ENCODE measurements at places on chromosomes 5 and 9. TPM values are rescaled to one million over a fixed set of nuclear protein-coding genes. Genes with fewer than 3 reads are reported as not detected.

- H3K27me3 ChIP-seq = no peaks in the 10 kb centered on the region
- no peaks in the 10 kb centered on the region for H3K4me1 ChIP-seq
- DNase-seq = no peak
- no peak overlapping the region for H3K27ac ChIP-seq
- no peak overlapping the region for H3K4me3 ChIP-seq
- H3K36me3 ChIP-seq = no peaks in the 10 kb centered on the region
Observed at GRCh38 chr5:128093368-128093767, 9.8 kb downstream of the SLC12A2 start.

DNA sequence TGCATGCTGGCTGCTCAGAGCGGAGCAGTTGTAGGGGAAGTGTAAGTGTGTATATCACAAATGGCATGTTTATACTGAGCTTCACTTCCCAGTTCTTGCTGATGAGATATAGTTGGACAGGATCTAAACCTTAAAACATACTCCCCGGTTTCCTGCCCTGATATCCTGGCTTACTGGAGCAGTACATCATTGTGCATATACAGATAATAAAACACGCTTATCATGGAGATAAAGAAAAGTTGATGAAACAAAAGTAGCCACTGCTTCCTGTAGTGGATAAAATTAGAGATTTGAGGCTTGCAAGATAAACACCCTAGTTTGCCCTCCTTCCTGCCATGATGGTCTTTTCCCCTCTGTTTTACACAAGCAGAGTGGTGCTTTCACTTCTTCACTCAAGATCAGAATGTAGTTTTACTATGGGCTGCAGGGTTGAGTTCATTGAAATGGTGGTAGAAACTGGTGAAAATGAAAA lies 15.0 kb downstream of the NPR3 start:
- H3K27ac ChIP-seq = no peak overlapping the region
- no peaks in the 10 kb centered on the region for H3K27me3 ChIP-seq
- DNase-seq = no peak
- H3K4me3 ChIP-seq = no peak overlapping the region
- H3K4me1 ChIP-seq = no peaks in the 10 kb centered on the region

DNA sequence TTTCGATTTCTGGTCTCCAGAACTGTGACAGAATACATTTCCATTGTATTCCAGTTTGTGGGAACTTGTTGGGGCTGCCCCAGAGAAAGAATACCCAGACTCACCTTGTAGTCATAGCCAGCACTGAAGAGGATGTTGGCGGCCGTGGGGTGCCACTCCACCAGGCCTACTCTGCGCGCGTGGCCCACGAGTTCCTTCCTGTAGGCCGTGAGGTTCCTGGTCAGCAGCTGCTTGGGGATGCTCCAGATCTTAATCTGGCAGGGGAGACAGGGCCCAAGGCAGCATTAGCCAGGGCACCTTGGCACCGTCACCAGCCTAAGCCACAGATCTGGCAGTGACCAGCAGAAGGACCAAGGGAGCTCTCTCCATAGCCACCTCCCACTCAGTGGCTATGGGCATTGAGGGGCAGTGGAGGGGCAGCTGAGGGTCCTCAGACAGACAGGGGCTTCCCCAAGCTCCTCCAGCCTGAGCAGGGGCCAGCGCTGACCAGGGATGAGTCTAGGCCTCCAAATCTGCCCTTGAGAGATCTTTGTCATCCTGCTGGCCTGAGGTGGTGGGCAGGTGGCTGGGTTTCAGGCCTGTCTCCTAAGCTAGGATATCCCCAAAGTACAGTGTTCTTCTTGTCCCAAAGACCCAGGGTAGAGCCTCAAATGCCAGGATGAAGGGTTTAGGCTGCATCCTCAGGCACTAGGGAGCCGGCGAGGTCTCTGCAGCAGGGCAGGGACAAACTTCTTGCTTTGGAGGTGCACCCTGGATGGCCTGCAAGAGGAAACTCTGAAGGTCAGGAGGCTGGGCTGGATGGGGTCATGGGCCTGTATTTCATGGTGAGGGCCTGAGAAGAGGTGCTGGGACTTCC lies 15.9 kb upstream of the TRIM14 start:
- H3K27ac ChIP-seq = no peak overlapping the region
- H3K27me3 ChIP-seq = no peaks in the 10 kb centered on the region
- no peaks in the 10 kb centered on the region for H3K4me1 ChIP-seq
- H3K36me3 ChIP-seq = no peaks in the 10 kb centered on the region
- H3K4me3 ChIP-seq = no peak overlapping the region

DNA sequence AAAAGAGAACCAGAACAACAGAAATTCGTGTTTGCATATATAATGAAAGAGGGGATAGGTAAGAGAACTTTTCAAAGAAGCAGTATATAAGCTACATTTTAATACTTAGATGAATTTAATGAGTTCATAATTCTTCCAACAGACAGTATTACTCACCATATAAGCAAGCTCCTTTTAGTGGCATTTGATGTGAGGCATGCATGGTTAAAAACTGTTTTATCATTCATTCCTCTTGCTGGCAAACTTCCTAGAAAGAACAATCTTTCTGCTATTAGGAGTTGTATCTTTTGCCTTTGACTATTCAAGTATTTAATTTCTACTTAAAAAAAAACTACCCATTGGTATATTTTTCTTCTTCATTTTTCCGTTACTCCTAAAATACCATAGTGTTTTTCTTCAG lies 65.7 kb upstream of the EIF4EBP3 start:
- H3K4me3 ChIP-seq = no peak overlapping the region
- no peaks in the 10 kb centered on the region for H3K4me1 ChIP-seq
- no peak for DNase-seq
- no peak overlapping the region for H3K27ac ChIP-seq
- H3K27me3 ChIP-seq = no peaks in the 10 kb centered on the region
- no peaks in the 10 kb centered on the region for H3K36me3 ChIP-seq

DNA sequence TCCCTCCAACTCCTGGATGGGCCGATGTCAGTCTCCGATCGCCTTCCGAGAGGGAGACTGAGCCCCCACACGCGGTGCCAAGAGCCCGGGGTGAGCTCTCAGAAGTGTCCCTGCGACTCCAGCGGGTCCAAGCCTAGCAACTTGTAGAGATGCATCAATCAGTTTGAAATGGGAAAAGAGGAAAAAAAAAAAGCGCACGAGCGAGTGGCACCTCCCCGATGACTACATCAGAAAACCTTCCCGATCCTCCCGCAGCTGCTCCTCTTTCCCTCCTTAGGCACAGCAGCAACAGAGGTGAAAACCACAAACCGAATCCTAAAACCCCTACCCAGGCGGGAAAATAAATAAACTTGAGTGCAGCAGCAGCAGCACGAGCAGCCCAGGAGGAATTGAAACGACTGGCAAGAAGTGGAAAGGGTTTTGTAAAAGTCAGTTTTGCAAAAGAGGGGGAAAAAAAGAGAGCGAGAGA lies 1.0 kb upstream of the EFNA5 start:
- peak overlapping the region; percentile 62 for H3K4me3 ChIP-seq
- no peak for DNase-seq
- H3K27me3 ChIP-seq = no peaks in the 10 kb centered on the region
- peak overlapping the region; percentile 58 for H3K27ac ChIP-seq
- H3K4me1 ChIP-seq = peaks cover 13% of the 10 kb centered on the region

DNA sequence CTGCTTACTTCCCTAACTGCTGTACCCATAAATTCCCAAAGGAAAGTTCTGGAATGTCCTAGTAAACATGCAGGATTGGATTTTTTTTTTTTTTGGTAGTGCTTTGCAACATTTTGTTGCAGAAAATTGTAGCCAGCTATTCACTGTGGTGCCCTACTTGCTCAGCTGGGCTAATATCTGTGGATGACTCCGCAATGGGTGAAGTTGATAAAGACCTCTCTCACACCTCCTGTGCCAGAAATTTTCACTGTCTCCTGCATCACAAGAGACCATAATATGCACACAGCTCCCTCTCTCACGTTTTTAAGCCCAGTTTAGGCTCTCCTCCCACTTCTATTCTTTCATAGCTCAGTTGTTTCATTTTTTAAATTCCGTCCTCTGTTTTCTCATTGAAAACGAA lies 136.5 kb upstream of the C6 start:
- H3K36me3 ChIP-seq = no peaks in the 10 kb centered on the region
- no peaks in the 10 kb centered on the region for H3K27me3 ChIP-seq
- DNase-seq = peak; percentile 31
- H3K4me1 ChIP-seq = peaks cover 6% of the 10 kb centered on the region

DNA sequence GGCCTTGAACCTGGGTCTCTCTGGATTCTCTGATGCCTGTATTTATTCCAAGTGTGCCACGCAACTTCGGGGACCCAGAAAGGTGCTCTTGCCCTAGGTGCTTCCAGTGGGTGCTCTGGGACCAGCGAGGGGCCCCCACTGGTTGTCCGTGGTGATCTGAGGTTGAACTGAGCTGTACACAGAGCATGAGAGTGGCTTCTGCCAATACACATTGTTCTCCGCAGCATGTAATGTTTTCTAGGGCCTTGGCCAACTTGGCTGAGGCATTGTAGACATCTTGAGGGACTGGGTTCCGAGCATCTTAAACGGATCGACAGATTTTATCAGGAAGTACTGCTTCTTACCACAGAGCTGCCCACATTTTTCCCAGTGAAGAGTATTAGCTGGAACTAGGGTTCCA lies 117.9 kb downstream of the MTX3 start:
- DNase-seq = no peak
- no peaks in the 10 kb centered on the region for H3K27me3 ChIP-seq
- H3K4me3 ChIP-seq = no peak overlapping the region
- no peaks in the 10 kb centered on the region for H3K36me3 ChIP-seq
- H3K4me1 ChIP-seq = no peaks in the 10 kb centered on the region
- no peak overlapping the region for H3K27ac ChIP-seq

- H3K4me3 ChIP-seq = no peak overlapping the region
- peak overlapping the region; percentile 68 for H3K27ac ChIP-seq
- no peaks in the 10 kb centered on the region for H3K36me3 ChIP-seq
- no peaks in the 10 kb centered on the region for H3K27me3 ChIP-seq
Observed at GRCh38 chr5:116626272-116626723, 51.7 kb upstream of the SEMA6A start.

The CDH9 gene
- not detected for polyA plus RNA-seq

The CDX1 gene
- 3.4 TPM for polyA plus RNA-seq

The ADAMTSL2 gene
- polyA plus RNA-seq = 3.8 TPM

The UHRF2 gene
- polyA plus RNA-seq = 36.4 TPM

DNA sequence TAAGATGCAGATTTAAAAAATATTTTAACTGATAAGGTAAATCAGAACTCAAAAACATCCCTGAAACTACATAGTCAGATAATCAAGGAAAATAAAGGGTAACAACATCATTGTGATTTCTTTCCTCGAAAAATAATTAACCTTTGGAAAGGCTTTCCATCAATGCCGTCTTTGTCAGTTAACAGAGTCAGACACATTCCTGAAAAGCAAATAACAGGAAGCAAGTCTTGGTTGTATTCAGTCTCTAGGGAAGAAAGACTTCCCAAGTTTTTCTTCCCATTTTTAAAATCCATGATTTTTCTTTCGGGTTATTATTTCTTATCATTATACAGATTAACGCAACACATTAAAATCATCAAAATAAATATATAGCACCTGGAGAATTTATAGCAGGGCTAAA lies 256.4 kb upstream of the CDH6 start:
- no peaks in the 10 kb centered on the region for H3K36me3 ChIP-seq
- H3K27me3 ChIP-seq = no peaks in the 10 kb centered on the region
- no peak for DNase-seq
- H3K27ac ChIP-seq = no peak overlapping the region
- no peaks in the 10 kb centered on the region for H3K4me1 ChIP-seq
- no peak overlapping the region for H3K4me3 ChIP-seq

DNA sequence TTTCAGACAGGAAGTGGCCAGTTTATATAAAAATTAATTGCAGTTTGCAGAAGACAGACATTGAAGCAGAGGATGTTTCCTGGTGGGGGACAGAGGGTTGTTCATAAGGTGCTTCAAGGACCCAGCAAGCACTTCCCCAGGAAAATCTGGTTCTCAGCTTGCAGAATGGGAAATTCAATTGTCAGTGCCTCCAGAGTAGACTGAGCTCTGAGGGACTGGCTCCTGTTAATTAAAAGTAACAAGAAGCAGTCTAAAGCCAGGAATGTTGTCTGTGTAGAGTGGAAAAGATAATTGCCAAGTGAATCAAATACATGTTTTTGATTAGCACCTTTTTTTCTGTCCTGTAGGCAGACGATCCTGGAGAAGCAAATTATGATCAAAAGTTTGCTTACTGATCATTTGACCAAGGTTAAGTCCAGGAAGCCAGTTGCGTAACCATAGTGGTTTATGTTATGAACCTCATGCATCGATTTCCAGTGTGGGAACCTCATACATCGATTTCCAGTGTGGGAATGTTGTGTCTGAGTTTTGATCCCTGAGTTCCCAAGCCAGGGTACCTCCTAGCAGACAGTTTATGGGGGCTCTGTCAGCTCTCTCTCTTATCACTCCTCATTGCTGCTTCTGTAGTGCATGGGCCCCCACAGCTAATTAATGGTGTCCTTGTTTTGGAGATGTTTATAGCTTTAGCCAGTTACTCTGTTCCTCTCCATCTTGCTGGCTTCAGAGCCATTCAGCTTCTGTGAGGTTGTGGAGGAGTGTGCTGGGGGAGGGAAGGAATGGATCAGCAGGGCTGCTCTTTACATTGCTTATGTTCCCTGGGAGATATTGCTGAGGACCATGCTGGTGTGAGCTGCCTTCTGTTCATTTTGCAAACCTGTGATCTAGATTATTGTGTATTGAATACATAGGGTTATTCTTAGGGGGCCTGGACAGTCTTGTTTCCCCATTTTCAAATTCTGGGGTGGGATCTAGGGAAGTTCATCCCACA lies 17.1 kb downstream of the MSANTD3 start:
- no peak for DNase-seq
- no peaks in the 10 kb centered on the region for H3K4me1 ChIP-seq
- no peaks in the 10 kb centered on the region for H3K27me3 ChIP-seq
- no peak overlapping the region for H3K4me3 ChIP-seq
- H3K36me3 ChIP-seq = no peaks in the 10 kb centered on the region
- no peak overlapping the region for H3K27ac ChIP-seq

GRCh38 chr5:130109152-130109551 lies 204.9 kb downstream of the CHSY3 start:
- DNase-seq = no peak
- H3K4me3 ChIP-seq = no peak overlapping the region
- H3K27ac ChIP-seq = no peak overlapping the region
- H3K4me1 ChIP-seq = no peaks in the 10 kb centered on the region
- H3K27me3 ChIP-seq = no peaks in the 10 kb centered on the region

GRCh38 chr9:94018628-94019027 lies 63.5 kb upstream of the BARX1 start:
- H3K4me1 ChIP-seq = peaks cover 4% of the 10 kb centered on the region
- no peaks in the 10 kb centered on the region for H3K36me3 ChIP-seq
- no peak for DNase-seq
- H3K4me3 ChIP-seq = no peak overlapping the region
- no peaks in the 10 kb centered on the region for H3K27me3 ChIP-seq

Data from testis (tissue), 5 donors.